AML-193 (cell line): ENCODE measurements at places on chromosomes 7 and 10.
A peak's percentile ranks its signal among the peaks of the same experiment; 100 is the strongest.

DNA sequence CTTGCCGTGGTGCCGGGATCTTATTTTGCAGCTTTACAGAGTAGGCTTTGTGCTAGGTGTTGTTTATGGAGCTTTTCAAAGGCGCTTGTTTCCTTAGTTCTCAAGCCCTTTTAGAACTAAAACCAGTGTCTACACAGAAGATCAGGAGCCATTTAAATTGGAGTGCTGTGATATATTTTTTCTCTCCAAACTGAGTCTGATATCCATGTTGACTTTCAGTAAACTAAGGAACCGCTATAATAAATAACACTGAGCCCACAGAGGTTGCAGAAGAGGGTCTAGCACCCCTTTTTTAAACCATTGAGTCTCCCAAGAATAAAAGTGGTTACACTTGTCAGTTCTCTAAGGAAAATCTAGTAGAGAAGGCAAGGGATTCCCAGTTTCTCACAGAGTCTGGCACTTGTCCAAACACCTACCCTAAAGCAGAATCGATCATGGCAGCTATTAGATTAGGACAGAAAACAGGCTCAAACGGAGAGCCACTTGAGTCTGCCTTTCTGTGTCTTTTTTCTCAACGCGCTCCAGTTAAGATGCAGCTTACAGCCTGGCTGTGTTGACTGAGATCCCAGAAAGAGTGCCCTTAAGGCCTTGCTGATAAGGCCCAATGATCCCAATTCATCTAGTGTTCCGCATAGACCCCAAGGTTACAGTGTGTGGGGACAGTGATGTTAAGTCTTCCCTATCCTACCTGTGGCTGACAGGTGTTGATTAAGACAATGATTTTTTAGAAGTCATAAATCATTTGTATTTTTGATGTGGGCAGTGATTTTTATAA, 804 bp downstream of the TMEM106B start:
- DNase-seq = no peak

DNA sequence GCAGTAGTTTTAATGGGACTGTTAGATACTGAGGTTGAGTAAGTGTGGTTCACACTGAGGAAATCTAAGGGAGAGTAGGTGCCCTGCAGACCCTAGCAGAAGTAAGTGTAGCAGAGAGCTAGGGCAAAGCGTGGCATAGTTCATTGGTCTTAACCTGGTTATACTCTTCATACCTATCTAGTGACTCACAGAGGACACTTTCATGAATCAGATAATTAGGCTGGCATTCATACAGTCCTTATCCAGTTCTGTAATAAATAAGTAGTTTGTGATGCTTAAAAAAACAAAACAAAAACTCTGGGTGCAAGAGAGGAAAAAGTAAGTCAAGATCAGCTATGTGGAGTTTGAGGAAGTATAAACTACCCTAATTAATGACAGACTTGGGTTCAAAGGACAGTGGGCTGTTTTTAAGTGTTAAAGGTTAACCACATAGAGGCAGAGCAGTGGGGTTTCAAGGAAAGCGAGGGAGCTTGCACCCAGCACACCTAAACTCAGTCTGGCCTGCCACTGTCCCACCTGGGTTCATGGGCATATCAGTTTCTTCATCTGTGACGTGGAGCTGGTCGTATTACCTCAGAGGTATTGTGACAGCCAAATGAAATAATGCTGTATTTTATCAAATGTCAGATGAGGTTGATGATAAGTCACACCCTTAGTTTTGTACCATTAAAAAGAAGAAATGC, 27.1 kb downstream of the LMTK2 start:
- no peak for DNase-seq

DNA sequence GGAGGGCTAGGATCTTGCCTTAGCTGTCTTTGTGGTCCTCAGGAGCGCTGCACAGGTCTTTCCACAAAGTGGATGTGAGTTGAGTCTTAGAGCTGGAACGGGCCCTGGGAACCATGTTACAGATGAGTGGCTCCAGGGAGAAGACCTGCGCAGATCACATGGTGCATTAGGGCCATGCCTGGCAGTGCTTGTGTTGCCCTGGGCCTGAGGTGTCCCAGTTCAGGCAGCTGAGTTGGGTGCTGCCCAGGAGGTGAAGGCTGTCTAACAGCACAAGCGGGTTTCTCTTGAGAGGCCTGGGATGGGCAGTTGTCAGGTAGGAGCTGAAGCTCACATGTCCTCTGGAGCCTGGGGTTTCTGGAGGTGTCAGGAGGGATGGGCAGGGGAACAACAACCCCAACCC, 33.7 kb upstream of the ANKRD2 start:
- DNase-seq = no peak

DNA sequence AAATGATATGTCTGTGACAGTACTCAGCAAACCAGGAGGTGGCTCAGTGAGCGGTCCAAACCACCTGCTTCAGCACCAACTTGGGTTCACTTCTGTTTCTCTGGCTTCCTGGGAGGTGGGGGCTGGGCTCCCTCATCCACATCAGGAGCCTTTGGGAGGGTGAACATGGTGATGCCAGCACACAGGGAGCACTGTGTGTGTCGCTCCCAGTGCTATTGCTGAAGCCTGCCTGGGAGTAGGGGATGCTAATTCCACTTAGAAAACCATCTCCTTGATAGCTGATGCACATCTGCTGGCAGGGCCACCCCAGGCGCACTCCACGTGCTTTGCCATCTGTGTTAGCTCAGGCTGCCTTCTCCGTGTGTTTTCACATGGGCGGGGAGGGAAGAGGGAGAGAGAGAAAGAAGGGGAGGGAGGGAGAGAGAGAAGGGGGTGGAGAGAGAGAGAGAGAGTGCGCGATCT, 58.0 kb downstream of the RAMP3 start:
- DNase-seq = no peak

DNA sequence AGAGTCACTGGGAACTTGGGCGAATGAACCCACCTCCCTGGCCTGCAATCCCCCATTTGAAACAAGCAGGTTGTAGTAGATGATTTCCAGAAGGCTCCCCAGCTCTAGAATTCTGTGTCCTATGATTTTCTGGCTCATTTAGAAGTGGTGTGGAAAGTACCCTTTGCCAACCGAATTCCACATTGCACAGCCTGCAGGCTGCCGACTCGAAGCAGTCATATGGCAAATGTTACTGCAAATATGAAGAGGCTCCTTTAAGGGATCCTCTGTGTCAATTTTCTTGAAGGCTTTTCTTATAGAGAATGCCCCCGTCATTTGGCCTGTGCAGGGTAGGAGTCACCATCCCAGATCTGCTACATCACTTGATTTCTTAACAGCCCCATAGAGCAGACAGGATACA, 5.6 kb downstream of the PODXL start:
- no peak for DNase-seq

DNA sequence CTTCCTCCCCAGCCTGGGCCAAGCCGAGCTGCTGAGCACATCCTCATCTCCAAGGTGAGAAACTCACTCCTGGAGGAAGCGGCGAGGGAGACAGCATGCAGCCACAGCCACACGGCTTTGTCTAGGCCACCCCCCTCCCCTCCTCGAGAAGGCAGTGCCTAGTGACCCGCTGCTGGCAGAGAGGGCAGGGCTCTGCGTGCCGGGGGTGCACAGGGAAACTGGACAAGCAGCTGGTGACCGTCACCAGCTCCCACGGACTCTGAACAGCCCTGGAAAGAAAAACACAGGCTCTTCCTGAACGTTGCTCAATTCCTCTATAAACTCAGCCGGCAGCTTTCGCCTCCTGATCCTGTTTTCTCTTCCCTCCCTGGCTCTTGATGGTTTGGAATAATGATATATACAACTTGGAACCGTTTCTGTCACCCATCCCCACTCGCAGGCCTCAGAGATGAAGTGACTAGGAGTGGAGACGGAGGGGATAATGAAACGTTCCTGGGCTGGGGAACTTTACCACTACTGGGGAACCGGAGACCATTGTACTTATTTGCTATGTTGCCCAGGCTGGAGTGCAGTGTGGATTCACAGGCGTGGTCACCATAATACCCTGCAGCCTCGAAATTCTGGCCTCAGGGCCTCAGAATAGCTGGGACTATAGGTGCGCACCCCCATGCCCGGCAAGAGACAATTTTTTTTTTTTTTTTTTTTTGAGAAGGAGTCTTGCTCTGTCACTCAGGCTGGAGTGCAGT, 19.3 kb downstream of the PAPOLB start:
- DNase-seq = no peak

DNA sequence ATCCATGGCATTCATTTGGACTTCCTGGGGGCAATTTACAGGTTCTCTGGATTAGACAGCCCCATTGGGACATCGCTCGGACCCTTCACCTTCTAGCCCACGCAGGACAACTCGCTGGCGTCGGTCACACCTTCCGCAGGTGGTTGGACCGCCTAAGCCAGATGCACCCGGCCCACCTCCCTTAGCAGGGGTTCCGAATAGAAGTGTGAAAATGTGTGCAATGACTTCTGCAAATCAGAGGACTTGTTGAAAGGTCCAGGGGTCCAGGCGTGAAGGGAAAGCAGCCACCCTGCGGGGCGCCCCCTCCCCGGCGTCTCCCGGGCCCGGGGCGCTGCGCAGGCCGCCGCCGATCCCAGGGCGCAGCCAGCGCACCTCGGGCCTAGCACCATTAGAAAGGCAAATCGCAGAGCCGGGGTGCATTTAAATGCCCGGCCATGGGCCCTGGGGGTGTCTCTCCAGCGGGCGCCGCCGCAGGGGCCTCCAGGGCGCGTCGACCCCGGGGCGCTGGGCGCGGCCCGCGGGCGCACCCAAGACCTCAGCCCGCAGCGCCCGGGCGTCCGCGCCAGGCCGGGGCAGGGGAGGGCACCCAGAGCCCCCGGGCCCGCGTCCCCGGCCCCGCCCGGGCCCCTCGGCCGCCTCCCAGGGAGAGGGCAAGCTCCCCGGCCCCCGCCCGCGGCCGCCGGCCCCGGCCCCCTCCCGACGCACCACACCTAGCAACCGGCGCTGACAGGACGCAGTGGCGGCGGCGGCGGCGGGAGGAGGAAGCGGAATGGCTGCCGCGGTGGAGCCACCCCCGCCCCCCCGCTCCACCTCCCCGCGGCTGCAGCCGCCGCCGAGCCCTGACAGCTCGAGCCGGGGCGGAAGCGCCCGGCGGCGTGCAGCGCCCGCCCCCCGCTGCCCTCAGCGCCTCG, 1.2 kb downstream of the JAZF1 start:
- peak; percentile 7 for DNase-seq

DNA sequence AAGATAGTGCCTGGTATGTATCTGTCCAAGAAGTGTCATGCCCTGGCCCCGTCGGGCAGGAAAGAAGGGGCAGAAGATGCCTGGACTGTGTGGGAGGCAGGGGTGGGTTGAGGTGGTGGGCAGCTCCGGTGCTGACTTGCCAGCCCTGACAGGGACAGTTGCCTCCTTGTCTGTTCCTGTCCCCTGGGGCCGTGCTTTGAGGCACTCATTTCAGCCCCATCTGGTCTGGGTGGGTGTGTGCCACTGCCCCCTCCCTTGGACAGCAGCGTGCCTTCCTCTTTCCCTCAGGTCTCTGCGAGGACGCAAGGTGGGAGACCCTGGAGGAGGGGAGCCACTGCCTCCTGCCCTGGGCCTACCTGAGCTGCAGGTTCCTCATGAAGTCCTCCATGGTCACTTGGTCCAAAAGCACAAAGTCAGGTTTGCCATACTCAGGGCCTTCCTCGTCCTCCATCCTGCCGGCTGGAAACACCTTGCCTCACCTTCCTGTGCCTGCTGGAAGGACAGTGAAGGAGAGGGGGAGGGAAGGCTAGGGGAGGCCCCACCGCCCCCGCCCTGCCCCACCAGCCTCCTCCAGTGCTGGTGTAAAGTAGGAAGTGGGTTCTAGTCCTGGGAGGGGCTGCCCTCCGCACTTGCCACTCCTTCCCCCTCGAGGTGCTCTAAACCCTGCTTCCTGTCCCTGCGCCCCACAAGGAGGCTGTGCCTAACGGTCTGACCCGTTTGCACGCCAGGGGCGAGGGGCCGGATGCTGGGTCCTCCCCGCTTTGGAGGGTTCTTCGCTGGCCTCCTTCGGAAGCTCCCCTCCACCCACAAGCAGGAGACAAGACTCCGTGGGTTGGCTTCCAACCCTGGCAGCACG, at the start of gene MYO1G:
MYO1G (minus strand) TSS at position 505 of the 856 bp plus-strand sequence; CDS start at position 451, 54 bp downstream.
- peak; percentile 96 for DNase-seq

- no peak for DNase-seq
Observed at GRCh38 chr10:15180736-15181135, 12.2 kb upstream of the NMT2 start.

DNA sequence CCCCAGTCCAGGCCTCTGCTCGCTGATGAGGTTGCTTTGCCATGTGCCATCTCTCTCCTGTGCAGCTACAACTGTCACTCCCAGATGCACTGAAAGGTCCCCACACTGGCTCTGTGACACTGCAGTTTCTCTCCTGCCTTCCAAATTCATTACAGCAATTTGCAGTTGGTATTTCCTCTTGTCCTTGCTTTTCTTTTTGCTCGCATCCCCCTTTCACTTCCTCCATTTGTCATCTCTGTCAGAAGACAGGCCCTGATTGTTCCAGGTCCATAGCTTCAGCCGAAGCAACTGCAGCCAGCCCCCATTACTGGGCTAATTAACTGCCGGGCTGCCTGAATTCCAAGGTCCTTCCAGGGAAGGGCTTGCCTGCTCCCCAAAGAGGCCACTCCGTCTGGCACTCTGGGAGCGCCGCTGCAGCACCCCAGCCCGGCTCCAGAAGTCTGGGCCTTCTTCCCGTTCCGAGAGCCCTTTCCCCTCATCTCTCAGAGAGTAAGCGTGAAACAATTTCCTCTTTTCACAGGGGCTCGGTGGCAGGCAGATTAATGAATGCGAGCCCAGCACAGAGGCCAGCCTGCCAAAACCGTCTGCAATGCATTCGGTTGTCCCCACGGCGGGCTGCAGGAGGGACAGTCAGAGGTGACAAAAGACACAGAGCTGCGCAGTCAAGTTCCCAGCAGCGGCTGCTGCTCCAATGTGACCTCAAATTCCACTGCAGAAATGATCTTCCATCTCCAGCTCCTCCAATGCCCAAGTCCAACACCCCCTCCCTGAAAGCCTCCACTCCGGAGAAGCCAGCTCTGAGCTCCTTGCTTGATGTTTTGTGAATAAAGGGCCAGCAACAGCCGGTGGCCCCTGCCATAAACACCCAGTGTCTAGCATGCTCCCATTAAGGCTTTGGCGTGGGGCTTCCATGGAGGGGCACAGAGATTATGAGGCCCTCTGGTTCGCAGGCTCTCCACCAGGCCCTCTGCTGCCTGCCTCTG, 279.4 kb upstream of the HABP2 start:
- no peak for DNase-seq

DNA sequence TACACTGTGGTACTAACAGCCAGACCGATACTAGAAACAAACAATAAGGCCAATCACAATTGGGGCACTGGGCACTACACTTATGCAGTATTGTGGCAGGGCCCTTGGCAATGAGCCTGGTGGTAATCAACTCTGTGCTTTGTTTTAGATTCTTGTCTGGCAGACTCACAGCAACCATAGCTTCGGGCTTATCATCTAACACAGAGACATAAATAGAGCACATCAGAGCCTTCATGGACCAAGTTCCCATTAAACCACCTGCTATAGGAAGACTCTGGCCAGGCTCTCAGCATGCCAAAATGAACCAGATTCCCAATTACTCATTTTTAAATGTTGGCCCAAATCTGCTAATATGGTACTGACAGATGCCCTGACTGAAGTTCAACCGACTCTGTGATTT, 218.6 kb downstream of the DGKI start:
- no peak for DNase-seq

DNA sequence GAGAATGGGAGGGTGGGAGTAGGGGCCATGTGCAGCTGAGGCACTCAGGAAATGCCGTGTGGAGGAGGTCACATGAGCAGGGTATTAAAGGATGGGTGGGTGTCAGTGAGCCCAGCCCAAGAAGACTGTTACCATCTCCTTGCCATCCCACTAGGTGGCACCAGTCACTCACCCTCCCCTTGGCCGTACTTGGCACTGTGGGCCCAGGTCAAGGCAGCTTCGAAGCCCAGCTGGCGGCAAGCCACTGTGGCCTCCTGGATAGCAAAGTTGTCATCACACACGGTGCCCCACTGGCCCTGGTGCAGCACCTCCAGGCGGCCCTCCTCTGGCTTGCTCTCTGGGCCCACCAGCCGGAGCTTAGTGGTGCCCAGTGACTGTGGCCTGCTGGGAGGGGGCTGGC, 5.4 kb downstream of the LOXL4 start:
- peak; percentile 62 for DNase-seq
